Activated CD4-positive, alpha-beta T cell treated with anti-CD3 and anti-CD28 coated beads, Interleukin-2, amount 50 U/mL, for 16 hours (primary cell): ENCODE measurements at places on chromosomes 1 and 21.
A peak's percentile ranks its signal among the peaks of the same experiment; 100 is the strongest.

DNA sequence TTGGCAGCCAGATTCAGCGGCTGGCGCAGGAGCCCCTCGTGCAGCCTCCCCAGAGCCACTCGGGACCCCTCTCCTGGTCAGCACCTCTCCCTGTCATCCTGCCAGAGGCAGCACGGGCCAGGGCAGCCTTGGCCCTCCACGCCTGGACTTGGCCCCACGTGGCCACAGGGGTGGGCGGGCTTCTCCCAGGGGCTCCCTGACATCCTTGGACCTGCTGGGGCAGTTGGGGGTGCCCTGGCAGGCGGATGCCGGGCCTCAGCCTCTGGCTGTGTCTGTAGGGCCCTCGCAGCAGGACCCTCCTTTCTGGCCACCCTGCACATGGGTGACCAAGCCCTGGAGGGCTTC is 60.2 kb downstream of the MORN1 start:
- no peak for DNase-seq

DNA sequence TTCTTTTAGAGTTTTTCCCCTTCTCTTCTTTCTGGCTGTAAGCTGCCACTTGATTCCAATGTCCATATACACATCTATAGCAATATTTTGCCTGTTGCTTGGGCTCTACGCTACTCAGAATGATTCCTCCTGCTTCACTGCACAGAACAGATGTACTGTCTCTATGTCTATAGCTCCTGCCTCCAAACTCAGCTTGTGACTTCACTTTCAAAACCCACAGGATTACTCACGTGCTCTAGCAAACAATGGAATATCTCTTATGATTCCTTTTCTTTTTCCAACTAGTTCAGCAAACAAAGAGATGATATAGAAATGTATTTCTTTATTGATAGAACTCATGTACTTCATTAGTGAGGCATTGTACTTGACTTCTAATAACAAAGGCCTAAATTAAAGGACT is 80.5 kb upstream of the SOX13 start:
- no peak for DNase-seq

GRCh38 chr1:206513312-206514111 is 6.2 kb downstream of the RASSF5 start:
- no peak for DNase-seq

GRCh38 chr1:228337031-228337564 is 69.5 kb downstream of the TRIM11 start:
- DNase-seq, result no peak

- DNase-seq, result no peak
Measured at GRCh38 chr1:226131639-226132038, 54.9 kb downstream of the ACBD3 start.

DNA sequence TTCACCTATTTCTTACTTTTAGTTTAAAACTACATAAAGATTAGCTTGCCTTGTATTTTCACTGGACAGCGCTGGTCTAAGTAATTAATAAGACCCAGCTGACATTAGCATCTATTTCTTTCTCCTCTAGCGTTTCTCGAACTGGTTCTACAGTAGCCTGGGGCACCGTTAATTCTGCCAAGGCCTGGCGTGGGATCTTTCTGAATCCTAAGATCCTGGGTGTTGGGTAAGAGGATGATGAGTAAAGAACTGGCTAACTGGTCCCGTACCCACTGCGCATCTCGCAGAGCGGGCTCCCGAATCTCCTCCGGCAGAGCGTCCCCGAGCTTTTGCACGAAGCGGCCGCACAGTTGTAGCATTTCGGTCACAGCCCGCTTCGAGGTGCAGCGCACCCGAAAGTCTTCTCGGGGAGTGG is 309 bp downstream of the NSL1 start:
- no peak for DNase-seq

DNA sequence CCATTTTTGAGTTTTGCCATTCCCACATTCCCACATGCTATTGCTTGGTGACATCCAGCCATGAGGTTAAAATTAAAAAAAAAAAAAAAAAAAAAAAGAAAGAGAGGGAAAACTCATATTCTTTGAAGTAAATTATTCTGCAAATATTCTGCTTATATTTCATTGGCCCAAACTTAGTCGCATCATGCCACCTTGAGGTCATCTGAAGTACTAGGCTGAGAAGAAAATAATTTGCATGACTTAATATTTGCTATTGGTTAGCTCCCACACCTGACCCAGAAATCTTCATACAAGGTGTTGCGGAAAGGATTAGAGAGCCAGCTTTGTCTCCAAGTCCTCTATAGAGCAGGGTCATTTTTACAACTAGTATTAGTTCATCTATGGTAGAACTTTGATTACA is 2206.0 kb downstream of the MRPL39 start:
- DNase-seq, result no peak

- DNase-seq, result no peak
Measured at GRCh38 chr1:9371951-9372350, 79.3 kb downstream of the SPSB1 start.

DNA sequence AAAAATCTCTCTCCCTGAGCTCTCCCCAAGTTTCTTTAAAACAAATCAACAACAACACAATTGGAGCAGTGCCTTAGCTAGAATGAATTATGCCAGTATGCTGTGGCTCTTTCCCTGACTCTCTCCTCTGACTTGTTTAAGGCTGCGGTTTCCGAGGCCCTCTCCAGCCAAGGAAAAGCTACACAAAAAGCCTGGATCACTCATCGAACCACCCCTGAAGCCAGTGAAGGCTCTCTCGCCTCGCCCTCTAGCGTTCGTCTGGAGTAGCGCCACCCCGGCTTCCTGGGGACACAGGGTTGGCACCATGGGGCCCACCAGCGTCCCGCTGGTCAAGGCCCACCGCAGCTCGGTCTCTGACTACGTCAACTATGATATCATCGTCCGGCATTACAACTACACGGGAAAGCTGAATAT is 1.9 kb downstream of the S1PR1 start:
- peak; percentile 93 for DNase-seq

DNA sequence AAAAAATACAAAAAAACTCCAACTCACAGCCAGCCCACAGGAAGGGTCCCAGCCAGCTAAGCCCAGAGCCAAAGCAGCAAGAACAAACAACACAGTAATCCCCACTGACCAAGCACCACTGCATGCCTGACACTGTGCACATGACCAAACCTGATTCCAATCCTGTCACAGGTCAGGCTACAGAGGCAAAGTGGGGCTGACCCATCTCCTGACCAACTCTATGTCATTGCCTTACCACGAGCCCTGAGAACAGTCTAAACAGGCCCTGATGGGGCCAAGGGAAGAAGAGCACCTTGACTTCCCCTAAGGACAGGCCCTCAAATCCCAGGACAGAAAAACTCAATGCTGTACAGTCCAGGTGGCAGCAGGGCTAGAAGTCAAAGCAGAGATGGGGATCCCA is 2.4 kb downstream of the LSS start:
- no peak for DNase-seq

GRCh38 chr1:233197940-233198339 is 97.6 kb downstream of the PCNX2 start:
- DNase-seq, result no peak

GRCh38 chr1:7868070-7868780 is 15.4 kb upstream of the UTS2 start:
- no peak for DNase-seq

DNA sequence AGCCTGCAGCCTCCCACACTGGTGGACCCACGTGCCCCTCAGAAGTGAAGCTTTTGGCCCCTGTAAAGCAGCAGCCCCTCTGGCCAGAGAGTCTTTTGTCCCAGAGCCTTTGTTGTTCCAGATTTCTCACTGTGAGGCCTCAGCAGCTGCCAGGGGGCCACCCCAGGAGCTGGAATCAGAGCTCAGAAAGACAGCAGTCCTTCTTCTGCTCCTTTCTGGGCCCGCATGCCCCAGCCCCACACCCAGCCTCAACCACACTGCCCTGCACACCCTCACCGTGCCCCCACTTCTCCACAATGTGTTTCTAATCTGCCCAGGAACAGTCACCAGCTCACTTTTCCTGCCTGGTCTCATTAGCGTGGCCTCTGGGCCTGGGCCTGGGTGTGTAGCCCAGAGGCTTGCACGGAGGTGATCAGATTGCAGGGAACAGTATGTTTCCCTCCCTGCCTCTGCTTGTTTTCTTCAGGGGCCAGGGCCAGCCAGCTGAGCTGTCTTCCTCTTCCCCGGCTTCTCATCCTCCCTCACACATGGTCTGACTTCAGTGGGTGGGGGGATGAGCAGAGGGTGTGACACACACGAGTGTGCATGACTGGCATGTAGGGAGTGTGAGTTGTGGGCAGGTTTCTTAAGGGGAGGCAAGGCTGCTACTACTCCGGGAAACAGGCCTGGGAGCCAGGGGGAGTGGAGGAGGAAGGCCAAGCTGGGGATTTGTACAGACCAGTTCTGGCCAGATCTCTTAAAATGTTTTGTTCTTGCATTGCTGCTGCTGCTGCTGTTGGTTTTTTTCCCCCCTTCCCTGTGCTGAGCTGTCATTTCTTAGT is 82.5 kb upstream of the ZNF648 start:
- no peak for DNase-seq

GRCh38 chr1:107378866-107379265 is 238.0 kb downstream of the NTNG1 start:
- no peak for DNase-seq
